MV-4-11 (cell line): ENCODE measurements at places on chromosomes 11 and 22.

GRCh38 chr22:31036671-31037550 is 44.2 kb upstream of the SMTN start:
- DNase-seq = no peak

DNA sequence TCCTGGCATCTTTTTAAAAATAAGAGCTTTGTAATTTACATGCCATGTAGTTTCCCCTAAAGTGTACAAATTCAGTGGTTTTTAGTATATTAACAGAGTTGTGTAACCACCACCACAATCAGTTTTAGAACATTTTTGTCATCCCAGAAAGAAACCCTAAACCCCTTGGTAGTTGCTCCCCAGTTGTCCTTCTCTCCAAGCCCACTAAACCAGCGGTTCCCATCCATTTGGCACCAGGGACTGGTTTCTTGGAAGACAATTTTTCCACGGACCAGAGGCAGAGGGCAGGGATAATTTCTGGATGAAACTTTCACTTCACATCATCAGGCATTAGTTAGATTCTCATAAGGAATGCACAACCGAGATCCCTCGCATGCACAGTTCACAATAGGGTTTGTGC is 22.6 kb downstream of the CABIN1 start:
- DNase-seq = no peak

DNA sequence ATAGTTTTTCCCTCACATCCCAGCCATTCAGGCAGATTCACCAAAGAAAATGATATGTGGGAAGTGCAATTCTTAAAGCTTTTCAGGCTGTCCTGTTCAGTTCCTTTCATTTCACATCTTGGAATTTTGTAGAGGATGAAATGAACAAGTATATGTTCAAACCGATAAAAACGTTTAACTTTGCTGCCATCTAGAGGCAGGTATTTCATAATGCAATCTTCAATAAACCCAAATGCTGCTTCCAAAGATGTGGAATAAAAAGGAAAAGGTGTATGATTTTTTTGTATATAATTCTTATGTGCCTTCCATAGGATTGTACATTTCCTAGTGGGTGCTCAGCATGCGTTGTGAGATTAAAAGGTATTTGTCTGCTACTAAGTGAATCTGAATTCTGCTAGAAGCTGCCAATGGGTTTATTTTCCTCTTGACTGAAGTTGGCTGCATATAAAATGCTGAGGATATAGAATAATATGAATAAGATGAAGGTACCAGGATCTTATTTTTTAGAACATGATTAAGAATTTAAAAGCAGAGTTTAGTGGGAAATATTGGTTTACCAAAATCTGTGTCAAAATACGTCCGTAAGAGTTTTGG is 199.3 kb downstream of the PGR start:
- DNase-seq = peak; percentile 31

DNA sequence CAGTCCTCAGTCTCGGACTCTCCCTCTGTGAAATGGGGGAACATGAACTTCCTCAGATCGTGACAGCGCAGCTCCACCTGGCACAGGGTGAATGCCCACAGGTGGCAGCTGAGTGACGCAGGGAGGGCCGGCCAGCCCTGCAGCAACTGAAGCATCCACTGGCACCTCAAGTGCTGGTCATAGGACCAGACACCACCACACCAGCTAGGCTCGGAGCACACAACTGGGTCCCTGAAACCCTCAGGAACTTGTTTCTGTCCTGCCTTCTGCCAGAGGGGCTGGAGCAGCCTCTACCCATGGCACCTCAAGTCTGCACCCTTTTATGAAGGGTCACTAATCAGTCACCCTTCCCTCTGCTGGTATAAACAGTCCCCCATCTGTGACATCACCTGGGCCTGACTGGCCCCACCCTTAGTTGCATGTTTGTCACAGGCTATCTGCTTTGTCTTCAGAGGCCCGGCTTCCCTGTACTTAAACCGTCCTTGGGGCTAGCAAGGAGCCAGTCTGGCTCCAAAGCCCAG is 7.4 kb upstream of the CDC42BPG start:
- no peak for DNase-seq
